Forelimb muscle (tissue), 1 donor: ENCODE measurements at places on chromosomes 3 and 15.

DNA sequence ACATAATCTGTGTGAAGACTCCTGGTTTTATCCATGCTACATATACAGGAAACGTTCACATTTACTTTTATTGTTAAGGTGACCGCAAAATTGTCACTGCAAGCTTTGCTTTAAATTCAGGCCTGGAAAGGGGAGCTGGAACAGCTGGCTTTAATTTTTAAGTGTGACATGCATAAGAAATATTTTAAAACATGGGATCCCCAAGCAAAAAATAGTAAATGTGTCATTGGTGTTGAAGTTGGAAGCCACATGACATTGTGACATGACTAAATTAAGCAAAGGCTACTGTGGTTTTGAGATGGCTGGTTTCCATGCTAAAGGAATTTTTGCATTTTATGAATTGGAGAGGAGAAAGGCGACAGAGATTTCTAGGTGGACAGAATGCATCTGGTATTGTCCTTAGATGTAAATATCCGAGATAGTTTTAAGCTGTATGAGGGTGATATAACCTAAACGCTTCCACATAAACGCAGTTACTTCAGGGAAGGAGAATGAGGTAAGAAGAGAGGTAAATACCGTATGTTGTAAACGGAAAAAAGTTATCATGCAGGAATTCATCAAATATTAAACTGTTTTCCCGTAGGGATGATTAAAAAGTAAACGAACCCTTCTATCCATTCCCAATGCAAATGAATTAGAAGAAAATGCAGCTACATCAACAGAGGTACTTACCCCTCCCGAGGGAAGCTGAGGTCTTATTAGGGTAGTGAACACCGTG lies 927 bp upstream of the FYTTD1 start:
- DNase-seq, result no peak

DNA sequence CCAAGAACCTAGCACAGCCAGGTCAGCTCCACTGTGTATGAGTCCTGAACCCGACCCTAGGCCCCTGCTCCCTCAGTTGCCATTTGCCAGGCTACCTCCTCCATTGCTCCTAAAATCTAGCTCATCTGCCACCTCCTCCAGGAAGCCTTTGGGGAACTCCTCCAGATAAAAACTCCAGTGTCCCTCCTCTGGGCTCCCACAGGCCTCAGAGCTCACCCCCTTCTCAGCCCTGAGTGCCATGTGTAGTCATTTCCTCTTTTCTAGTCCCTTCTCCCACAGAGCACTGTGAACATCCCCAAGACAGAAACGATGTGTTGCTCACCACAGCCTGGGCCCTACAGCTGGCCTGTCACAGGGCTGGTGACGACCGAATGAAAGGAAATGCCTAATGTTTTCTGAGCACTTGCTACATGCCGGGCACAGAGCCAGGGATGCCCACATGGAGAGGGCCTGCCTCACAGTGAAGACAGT lies 61.0 kb downstream of the IQSEC1 start:
- DNase-seq, result no peak

GRCh38 chr3:159761369-159761768 lies 227.3 kb upstream of the IL12A start:
- no peak for DNase-seq

DNA sequence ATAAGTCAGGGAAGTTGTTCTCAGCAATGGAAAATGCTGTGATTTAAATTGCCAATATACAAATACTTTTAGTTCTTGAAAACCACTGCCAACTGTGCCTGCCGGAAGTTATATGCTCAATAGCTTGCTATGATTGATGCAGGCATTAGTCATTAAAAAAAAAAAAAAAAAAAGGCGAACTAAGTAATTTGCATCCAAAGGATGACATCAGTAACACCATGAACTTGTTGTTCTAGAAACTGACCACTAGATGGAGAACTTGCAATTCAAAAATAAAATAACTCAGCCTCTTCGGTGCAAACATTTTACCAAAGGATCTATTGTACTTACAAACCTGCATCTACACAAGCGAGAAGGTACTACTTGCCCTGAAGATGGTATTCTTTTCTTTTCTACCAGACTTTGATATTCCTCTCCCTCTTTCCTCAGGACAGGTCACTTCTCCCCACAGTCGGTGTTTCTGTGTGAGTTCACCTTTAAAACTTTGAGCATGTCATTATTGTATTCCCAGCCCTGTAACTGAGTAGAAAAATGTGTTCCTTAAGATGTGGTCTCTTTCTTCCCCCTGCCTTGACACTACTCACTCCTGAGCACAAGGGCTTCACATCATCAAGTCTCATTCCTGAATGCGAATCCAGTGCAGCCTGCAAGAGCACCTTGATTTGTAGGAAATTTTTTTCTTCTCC lies 115.0 kb upstream of the VEPH1 start:
- peak; percentile 52 for DNase-seq

DNA sequence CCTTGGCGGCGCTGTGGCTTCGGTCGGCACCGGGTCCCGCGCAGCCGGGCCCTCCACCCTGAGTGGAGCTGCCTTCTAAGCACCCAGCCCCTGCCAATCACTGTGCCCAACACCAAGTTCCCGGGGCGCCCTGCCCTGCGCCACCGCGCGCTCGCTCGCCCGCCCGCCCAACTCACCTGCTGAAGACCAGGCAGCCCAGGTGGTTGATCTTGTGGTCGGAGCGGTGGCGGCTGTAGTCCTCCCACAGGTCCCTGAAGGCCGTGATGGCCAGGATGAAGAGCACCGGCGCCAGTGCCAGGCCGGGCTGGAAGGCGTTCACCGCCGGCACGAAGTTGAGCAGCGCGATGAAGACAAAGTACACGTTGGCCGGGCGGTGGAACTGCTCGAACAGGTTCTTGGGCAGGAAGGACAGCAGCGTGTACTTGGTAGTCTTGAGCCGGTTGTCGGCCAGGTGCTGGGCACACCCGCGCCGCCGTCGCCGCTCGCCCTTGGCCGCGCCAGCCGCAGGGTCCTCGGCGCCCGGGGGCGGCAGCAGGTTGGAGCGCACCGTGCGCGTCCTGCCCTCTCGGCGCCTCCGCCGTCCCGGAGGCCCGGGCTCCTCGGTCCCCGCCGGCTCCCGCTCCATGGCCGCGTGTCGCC lies 536 bp downstream of the ATP10A start:
- no peak for DNase-seq

DNA sequence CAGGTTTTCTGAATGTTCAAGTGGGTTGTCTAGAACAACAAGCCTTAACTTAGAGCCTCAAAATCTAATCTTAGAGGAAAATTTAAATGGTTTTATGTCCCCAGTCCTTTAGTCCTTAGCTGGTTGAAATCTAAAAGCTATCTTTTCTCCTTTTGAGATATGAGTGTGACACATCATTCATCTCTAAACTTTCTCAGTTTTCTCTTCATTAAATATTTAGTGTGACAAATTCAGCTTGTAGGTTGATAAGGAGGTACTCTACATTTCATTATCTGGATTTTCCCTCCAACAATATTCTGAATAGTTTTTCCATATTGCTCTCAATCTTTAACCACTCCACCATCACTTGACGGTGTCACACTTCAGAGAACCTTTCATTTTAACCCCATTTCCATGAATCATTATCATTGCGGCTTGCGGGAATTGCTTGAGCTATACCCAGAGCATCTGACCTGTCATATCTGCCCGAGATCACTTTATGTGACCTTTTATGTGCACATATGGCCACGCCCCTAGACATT lies 16.1 kb upstream of the ATP8B4 start:
- DNase-seq, result no peak

DNA sequence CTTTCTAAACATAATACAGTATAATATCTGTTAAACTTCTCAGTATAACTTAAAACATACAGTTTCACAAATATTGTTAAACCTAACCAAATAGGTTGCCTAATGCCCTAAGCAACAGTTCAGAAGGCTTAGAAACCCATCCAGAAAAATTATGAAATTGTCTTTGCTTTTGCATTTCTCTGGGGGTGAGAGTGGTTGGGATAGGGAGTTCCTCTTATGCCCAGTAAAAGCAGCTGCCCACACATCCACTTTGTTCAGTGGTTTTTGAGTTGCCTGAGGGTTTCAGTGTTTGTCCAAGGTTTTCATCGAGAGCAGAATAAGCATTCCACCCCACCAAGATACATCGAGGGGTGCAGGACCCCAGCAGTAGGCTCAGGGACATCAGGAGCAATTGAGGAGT lies 179.4 kb downstream of the CDIN1 start:
- no peak for DNase-seq

- DNase-seq, result no peak
These were observed 19.7 kb downstream of the MGLL start for GRCh38 chr3:127802606-127803005.

DNA sequence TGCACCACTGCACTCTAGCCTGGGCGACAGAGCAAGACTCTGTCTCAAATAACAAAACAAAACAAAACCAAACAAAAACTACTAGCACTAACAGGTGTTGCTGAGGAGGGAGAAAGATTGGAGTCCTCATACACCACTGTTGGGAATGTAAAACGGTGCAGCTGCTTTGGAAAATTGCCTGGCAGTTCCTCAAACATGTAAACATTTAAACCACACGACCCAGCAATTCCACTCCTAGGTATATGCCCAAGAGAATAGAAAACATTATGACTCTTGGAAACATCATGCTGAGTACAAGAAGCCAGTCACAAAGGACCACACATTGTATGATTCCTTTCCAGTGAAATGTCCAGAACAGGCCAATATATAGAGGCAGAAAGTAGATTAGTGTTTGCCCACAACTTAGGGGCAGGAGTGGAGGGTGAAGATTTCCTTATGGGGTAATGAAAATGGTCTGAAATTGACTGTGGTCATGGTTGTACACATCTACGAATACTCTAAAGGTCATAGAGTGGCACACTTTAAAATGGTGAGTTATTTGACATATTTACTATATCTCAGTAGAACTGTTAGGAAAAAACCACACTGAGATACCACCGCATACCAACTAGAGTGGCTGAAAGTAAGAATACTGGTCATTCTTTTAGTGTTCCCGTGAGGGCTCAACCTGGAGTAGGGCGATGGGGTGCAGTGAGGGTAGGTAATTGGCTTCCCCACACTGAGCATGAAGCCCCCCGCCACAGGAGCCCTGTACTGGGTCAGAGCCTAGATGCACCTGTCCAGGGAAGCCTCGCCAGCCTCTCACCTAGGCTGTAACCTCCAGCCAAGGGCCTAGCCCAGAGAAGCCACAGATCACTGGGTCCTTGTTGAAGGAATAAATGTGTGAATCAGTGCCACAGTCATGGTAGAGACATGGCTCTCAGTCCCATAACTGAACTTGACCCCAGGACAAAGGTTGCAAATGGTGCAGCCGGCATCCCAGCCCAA lies 131.1 kb downstream of the NUP210 start:
- no peak for DNase-seq

- DNase-seq, result no peak
These were observed 7.6 kb upstream of the GATA2 start for GRCh38 chr3:128500556-128500955.

DNA sequence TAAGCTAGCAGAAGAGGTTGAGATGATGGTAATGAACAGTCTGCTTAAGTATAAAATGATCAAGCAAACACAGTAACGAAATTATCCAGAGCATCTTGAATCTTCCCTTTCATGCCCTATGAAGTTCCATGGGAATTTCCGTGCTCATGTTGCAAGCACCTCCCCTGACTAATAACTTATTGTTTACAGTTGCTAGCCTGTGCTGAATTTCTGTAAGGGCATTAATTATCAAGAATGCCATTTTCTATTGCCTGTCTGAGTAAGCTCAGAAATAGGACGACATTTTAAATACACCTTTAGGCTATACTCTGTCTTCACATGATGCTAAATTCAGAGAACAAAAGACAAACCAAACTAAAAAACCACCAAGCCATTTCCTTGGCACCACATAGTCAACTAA lies 257.5 kb upstream of the LRTM1 start:
- no peak for DNase-seq

DNA sequence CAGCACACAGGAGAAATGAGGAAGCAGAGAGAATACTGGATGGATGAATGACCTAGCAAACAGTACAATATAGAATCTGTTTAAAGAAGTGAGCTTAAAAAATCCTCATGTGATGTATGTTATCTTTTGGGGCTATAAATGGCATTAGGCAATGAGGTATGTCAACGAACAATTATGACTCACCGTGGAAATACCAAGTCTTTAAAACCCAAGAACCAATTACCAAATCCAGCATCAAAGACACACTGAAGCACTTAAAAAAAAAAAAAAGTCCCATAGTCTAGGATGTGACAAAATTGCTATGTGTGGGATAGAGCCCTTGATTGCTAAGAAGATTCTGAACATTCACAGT lies 36.3 kb upstream of the HERC1 start:
- no peak for DNase-seq

- no peak for DNase-seq
These were observed 527.9 kb upstream of the TBL1XR1 start for GRCh38 chr3:177725165-177725564.

- DNase-seq, result no peak
These were observed 216.1 kb downstream of the PTPRG start for GRCh38 chr3:61777483-61777882.

GRCh38 chr3:20054549-20054987 lies 14.3 kb downstream of the KAT2B start:
- no peak for DNase-seq

DNA sequence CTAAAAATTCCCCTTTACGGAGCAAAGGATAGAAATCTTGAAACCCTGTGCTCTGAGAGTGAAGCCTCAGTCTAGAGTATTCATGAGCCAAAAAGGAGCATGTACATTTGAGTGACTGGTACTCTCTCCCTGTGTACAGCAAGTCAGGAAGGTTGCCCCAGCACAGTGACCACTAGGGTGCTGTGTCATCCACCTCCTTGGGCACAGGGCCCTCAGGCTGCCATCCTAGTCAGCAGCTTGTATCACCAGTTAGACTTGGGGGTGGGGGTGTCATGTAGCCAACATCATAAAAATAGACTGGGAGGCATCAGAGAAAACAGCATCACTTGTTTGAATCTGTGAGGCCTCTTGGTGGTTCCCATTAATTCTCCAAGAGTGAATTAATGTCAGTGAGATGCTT lies 12.0 kb downstream of the NME9 start:
- no peak for DNase-seq

GRCh38 chr3:117350371-117350770 lies 640.8 kb downstream of the TUSC7 start:
- no peak for DNase-seq

DNA sequence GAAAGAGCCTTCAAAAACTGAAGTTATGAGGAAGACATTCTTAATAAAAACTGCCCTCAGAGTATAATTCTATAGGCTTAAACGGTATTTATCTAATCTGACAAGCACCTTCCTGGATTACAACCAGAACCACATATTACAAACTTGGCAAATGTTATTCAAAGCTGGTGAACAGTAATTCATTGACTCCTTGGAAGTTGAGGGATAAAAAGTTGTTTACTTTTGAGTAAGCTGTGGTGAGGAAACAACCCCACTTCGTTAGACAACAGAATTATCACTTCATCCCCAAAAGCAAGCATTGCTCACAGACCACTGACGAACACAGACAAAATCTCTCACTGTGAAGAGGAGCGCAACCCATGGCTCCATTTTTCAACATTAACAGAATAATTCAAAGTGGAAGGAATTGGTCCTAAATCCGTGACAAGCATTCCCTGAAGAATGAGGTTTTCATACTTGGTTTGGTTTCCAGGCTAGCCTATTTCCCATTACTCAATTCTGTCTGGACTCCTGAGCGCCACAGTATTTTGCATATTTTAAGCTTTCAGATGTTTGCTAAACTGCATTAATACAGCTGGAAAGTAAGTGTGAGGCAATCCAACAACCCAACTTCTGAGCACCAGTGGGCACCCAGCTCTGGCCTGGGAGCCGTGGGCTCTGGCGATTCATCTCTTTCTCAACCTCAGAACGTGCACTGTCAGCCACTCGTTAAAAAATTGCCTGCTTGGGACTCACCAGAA lies 32.7 kb downstream of the LRIG1 start:
- no peak for DNase-seq

GRCh38 chr15:73994912-73995622 lies 551 bp downstream of the PML start:
- DNase-seq, result no peak
